ENCODE measurements at places on chromosomes 12 and 14. TPM values are rescaled to one million over a fixed set of nuclear protein-coding genes. Genes with fewer than 3 reads are reported as not detected.

Gene RSRC2
- 30.2 TPM for total RNA-seq

Gene SDR9C7
- not detected for total RNA-seq

Gene SLCO1B1
- total RNA-seq, result not detected

Gene AGAP2
- total RNA-seq, result 0.15 TPM

Gene COX8C
- total RNA-seq, result not detected

Gene TRHDE
- 3.8 TPM for total RNA-seq

Gene BATF
- not detected for total RNA-seq

Gene NDRG2
- total RNA-seq, result not detected

Gene TRPV4
- 0.61 TPM for total RNA-seq

Gene TSPAN19
- not detected for total RNA-seq

Gene RAN
- total RNA-seq, result 593 TPM

Gene EID3
- 1.9 TPM for total RNA-seq

Gene MYH6
- total RNA-seq, result not detected

Gene GNS
- 218 TPM for total RNA-seq

Gene AICDA
- not detected for total RNA-seq

Gene CIT
- total RNA-seq, result 26.7 TPM

Gene SMCO3
- 0.32 TPM for total RNA-seq

Gene MED13L
- 89.2 TPM for total RNA-seq

Gene SIX6
- total RNA-seq, result not detected

Gene CISTR
- not detected for total RNA-seq

Gene SERPINA10
- not detected for total RNA-seq

Gene P2RX7
- total RNA-seq, result 0.65 TPM

Gene MUCL1
- not detected for total RNA-seq

Gene KRT75
- total RNA-seq, result 2.6 TPM

Gene ACVRL1
- 1,206 TPM for total RNA-seq

Gene SLC6A13
- not detected for total RNA-seq

Gene FOXG1
- not detected for total RNA-seq

Gene MMAB
- 40.6 TPM for total RNA-seq

Data from epithelial cell of umbilical artery (primary cell).